Activated CD4-positive, alpha-beta T cell treated with anti-CD3 and anti-CD28 coated beads for 4 hours (primary cell): ENCODE measurements at places on chromosomes 5 and 9.

DNA sequence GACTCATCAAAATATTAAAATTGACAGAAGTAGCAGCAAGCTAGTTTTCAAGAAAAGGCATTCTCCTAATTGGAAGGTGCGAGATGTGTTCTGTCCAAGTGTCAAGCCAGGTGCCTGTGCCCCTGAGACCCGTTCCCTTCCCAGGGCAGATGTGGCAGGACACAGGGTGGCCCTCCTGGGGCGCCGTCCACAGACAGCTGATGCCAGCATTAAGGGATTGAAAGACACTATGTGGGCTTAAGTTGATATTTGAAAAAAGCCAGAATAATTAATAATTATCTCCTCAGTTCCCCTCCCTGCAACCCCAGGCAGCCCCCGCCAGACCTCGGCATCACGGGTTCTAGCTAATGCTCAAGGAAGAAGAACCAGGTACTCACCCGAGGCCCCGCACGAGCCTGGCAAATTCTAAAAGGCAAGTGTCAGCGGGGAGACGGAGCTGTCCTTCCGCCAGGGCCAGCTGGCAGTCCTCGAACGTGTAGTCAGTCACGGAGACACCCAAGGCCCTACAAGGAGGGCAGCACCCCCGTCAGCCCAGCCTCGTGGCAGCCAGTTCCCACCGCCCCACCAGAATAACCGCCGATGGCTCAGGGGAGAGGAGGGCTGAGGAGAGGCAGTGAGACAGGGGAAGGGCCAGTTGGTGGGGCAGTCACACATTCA is 29.1 kb upstream of the SLC6A3 start:
- no peak for DNase-seq

GRCh38 chr9:86253577-86253976 is 5.9 kb downstream of the C9orf153 start:
- DNase-seq, result no peak

DNA sequence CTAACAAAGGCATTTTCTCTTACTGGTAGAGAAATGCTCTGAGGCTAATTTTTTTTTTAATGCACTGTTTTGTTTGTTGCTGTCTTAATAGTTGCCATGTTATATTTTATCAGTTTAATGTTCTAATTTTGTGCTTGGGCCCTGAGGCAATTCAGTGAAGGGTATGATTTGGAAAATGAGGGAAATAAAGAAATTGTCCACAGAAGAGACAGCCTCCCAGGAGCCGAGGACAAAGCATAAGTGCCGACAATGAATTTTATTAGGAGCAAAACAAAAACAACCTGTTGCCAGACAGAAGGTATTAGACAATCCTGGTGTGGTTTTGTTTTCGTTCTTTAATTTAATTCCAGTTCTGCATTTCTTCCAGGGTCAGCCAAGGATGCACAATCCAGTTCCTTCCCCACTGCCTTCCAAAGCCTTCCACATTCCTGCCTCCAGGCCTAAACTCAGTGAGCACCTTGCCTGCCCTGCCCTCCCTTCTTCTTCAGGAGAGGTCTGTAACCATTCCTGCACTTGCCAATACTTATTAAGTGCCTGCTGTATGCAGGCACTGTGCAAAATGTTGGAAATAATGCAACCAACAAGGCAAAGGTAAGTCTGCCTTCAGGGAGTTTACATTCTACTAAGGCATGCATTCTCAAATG is 4.3 kb upstream of the TCOF1 start:
- DNase-seq, result no peak

- no peak for DNase-seq
Measured at GRCh38 chr9:131609099-131609830, 63.9 kb downstream of the PRRT1B start.

GRCh38 chr9:73067074-73067473 is 84.6 kb upstream of the ANXA1 start:
- DNase-seq, result no peak

GRCh38 chr5:94433397-94434163 is 184.8 kb downstream of the KIAA0825 start:
- DNase-seq, result no peak

GRCh38 chr5:181194489-181195248 is 10.3 kb downstream of the TRIM7 start:
- no peak for DNase-seq

- no peak for DNase-seq
Measured at GRCh38 chr9:72352911-72353388, 12.1 kb downstream of the ZFAND5 start.

DNA sequence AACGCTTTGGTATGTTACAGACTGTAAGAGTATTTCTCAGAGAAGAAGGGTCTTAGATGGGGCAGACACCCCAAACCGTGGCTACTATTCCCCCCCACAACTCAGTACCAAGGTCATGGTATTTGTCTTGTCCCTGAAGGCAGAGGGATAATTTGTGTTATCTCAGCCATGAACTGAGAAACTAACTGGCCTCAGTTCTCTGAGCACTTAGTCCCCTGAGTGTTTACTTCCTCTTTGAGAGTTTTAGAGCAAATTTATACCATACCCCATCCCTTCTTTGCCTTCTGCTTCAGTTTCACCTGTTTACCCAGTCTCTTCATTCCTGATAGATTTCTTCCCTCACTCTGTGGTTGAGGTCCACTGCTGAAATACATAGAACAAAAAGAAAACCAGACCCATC is 183.9 kb downstream of the LRRC70 start:
- no peak for DNase-seq

GRCh38 chr5:105288946-105289345 is 1726.4 kb upstream of the NUDT12 start:
- no peak for DNase-seq

DNA sequence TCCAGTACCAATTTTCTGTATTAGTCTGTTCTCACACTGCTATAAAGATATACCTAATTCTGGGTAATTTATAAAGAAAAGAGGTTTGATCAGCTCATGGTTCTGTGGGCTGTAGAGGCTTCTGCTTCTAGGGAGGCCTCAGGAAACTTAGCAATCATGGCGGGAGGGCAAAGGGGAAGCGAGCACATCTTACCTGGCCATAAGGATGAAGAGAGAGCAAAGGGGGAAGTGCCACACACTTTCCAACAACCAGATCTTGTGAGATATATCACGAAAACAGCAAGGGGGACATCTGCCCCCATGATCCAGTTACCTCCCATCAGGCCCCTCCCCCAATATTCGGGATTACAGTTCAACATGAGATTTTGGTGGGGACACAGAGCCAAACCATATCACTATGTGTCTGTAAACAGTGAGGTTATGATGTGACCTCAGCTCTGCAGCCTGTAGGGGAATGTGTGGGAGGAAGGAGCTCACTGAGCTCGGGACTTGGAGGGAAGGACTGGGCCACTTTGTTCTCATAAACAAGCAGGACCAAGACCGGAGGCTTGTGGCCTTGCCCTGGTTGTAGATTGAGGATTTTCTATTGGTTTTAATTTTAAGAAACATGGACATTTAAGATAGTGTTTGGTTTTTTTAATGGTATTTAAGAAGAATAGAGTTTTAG is 85.2 kb downstream of the EHMT1 start:
- no peak for DNase-seq

- DNase-seq, result no peak
Measured at GRCh38 chr9:110093417-110093816, 114.5 kb downstream of the C9orf152 start.

DNA sequence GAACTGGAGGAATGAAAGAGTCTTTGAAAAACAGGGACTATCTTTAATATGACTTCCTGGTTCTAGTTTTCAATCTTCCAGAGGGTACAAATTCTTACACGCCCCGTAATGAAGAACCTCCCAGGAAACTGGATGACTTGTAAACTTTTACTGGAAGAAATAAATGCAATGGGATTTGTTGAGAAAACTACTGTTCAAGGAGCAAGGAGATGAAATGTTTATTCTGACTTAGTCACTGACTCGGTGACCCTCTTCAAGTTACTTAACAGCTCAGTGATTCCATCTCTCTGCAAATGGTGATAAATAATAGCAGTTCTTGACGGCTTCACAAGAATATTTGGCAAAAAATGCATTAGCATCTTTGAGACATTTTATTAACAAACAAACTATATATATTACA is 858.6 kb downstream of the PTPRD start:
- DNase-seq, result no peak

GRCh38 chr9:26665666-26666065 is 226.9 kb downstream of the CAAP1 start:
- no peak for DNase-seq

- DNase-seq, result no peak
Measured at GRCh38 chr9:38718148-38718547, 1.8 kb downstream of the FAM240B start.

GRCh38 chr9:36922548-36922947 is 111.5 kb downstream of the PAX5 start:
- no peak for DNase-seq

DNA sequence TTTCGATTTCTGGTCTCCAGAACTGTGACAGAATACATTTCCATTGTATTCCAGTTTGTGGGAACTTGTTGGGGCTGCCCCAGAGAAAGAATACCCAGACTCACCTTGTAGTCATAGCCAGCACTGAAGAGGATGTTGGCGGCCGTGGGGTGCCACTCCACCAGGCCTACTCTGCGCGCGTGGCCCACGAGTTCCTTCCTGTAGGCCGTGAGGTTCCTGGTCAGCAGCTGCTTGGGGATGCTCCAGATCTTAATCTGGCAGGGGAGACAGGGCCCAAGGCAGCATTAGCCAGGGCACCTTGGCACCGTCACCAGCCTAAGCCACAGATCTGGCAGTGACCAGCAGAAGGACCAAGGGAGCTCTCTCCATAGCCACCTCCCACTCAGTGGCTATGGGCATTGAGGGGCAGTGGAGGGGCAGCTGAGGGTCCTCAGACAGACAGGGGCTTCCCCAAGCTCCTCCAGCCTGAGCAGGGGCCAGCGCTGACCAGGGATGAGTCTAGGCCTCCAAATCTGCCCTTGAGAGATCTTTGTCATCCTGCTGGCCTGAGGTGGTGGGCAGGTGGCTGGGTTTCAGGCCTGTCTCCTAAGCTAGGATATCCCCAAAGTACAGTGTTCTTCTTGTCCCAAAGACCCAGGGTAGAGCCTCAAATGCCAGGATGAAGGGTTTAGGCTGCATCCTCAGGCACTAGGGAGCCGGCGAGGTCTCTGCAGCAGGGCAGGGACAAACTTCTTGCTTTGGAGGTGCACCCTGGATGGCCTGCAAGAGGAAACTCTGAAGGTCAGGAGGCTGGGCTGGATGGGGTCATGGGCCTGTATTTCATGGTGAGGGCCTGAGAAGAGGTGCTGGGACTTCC is 15.9 kb upstream of the TRIM14 start:
- DNase-seq, result no peak

GRCh38 chr5:60803712-60804111 is 40.4 kb downstream of the ELOVL7 start:
- no peak for DNase-seq

GRCh38 chr9:12790883-12791282 is 16.1 kb downstream of the LURAP1L start:
- no peak for DNase-seq

DNA sequence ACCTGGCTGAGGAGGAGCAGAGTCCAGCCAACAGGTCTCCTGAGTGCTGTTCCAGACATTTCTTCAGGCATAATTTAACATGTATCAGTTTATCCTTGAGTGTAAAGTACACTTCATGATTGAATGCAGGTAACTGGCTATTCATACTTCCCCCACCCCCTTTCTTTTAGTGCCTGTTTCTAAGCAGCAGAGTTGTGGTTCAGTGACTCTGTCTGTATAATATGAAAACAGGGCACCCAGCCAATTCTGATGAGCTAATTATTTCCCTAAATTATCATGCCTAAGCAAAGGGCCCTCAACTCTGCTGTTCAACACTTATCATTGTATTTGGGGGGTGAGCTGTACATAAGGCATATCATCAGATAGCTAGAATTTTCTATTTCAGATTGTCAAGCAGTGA is 51.9 kb upstream of the ZSWIM6 start:
- no peak for DNase-seq

DNA sequence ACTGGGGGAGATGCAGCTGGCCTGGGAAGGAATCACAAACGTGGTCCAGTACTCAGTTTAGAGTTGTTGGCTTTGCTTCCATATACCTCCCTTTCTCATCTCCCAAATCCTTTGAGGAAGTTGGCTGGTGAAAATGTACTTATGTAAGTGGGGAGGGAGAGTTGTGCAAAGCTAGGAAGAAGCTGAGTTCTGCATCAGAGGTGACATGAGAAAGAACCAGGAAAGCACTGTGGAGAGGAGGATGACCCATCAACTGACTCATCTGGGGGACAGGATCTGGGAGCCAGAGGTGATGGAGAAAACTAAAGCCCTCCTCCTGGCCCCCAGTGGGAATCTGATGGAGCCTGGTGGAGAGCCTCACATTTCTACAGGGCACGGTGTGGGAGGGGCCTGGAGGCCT is 16.2 kb downstream of the KCNMB1 start:
- no peak for DNase-seq

- no peak for DNase-seq
Measured at GRCh38 chr5:67192719-67193438, 3.7 kb downstream of the CD180 start.

GRCh38 chr9:132813115-132813771 is 64.8 kb downstream of the AK8 start:
- DNase-seq, result no peak

DNA sequence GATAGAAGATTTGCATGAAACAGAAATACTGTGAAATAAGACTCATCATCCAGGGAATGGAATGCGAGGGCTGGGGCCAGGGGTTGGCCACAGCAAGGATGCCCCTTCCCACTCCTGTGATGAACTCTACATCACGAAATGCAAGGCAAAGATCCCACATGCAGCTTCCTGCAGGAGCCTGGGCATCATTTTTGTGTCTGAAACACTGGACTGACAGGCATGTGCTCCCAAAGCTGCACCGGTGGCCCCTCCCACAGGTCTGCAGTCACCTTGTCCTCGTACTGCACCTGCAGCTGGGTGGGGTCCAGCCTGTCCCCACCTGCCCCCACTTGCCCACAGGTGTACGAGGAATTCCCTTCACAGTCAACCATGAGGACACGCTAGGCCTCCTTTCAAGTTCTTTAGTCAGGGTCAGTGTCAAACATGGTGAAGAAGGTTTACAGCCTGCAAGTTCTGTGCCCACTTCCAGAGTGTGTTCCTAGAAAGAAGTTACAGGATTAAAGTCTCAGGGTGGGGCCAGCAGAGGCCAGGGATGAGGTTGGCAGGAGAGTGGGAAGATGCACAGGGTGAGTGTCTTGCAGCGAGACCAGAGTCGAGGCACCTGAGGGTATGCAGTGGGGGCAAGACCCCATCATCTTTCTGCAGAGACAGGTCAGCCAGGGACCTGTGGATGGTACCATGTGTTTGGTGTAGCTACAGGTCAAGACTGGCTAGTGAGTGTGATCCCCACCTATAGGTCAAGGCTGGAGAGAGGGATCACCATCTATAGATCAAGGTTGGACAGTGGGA is 155.0 kb upstream of the IRX2 start:
- no peak for DNase-seq

DNA sequence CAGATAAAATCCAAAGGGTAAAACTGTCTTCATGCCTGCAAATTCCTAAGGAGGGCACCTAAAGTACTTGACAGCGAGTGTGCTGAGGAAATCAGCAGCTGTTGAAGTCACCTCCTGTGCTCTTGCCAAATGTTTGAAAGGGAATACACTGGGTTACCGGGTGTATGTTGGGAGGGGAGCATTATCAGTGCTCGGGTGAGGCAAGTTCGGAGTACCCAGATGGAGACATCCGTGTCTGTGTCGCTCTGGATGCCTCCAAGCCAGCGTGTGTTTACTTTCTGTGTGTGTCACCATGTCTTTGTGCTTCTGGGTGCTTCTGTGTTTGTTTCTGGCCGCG is 727 bp upstream of the ADRB2 start:
- DNase-seq, result no peak

GRCh38 chr9:35357826-35358225 is 132.1 kb upstream of the RUSC2 start:
- no peak for DNase-seq

GRCh38 chr5:172771439-172772111 is 580 bp upstream of the DUSP1 start:
- DNase-seq, result peak; percentile 37

GRCh38 chr5:162163663-162164062 is 96.1 kb downstream of the GABRG2 start:
- DNase-seq, result no peak
